AG09309 (cell line): ENCODE measurements at places on chromosomes 1 and 21.

DNA sequence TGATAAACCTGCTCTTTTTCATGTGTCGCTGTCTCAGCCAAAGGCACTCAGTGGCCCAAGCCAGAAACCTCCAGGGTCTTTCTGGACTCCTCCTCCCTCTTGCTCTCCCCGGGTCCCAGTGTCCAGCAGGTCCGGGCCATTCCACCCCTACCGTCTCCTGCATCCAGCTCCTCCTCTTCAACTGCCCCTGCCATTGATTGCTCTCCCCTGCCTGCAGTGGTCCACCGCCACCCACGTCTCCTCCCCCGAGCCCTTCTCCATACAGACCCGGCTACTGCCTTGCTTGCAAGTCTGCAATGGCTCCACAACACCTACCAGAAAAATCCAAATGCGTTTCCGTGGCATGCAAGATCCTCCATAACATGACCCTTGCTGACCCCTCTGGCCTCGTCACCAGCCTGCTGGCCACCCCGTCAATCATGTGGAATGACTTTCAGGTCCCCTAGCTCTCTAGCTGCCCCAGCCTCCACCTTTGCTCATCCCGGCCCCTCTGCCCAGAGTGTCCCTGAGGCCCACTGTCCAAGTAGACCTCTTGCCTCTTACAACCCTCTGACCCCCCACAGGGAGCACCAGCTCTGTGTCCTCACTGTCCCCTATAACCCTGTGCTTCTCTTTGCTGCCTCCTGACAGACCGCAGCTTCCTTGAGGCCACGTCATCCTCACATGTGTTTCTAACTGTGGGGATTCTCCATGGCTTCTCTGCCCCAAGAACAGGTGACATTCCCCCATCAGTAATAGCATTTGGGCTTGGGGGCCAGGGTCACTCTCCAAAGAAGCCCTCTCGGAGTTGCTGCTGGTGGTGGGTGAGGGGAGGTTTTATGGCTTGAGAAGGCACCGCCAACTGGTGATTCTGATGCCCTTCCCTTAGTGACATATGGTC is 15.0 kb downstream of the CACNA1S start:
- DNase-seq, result no peak

- DNase-seq, result peak; percentile 59
These were observed 85.7 kb downstream of the BRINP2 start for GRCh38 chr1:177256153-177257075.

- DNase-seq, result no peak
These were observed 365.5 kb upstream of the ESRRG start for GRCh38 chr1:217088521-217089284.

- peak; percentile 8 for DNase-seq
These were observed 27.7 kb downstream of the AGO3 start for GRCh38 chr1:35958558-35958957.
